CD4-positive, alpha-beta T cell treated with Interleukin-6 at 100 ng/mL for 8 hours (primary cell): ENCODE measurements at places on chromosomes 5 and 9.

DNA sequence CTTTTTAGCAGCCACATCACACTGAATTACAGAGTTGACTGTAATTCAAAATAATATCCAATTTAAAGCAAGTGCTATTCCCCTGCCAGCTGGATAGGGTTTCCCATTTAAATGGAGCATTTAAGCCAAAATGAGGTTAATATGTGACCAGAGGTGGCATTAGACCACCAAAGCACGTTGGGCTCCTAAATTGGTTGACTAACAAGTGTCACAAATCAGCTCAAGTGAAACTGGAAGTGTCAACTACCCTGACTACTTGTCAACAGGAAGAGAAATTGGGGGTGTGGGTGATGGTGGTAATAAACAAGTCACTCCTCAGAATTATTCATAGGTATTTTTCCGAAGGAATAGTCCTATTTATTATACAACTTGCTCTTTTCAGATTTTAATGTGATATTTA is 609.6 kb upstream of the TLE4 start:
- no peak for DNase-seq

DNA sequence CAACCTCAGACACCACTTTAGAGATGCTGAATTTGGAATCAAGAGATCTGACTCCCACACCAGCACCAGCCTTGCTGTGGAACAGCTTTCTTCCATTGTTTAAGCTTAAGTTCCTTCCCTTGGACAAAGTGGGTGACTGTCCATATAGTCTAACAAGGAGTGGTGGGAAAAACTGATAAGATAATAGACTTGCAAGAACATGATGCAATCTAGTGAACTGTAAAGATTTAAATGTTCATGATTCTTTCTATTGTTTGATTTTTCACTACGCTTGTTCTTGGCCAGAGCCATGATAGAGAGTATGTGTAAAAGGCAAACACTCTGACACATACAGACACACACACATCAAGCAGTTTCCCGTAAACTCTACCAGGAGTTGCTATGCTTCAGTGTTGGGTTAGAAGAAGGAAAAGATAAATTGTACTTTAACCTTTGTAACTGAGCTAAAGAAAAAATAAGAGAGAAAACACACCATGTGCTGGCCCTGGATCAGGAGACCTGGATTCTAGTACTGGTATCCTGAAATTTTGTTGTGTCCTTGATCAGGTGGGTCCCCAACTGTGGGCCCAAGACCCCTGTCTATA is 94.3 kb downstream of the PAPPA start:
- no peak for DNase-seq

GRCh38 chr5:34447424-34447823 is 208.7 kb upstream of the RAI14 start:
- DNase-seq: no peak

DNA sequence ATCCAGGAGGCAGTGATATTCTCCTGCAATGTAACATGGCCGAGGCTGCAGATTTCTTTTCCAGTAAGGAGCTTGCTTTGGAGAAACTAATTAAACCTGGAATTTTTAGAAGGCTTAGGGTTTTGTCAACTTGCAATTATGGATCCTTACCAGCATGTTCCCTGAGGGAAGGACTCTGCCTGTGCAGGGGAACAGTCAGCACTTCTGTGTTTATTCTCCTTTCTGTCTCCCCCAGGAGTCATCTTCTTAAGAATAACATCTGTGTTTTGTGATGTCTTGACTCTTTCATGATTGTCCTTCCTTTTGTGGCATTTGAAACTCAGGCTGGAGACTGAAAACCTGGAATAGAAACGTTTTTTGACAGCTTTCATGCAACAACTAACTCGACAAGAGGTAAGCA is 80.5 kb upstream of the TNFSF8 start:
- no peak for DNase-seq

GRCh38 chr5:45179686-45180085 is 370.9 kb downstream of the MRPS30 start:
- DNase-seq: no peak

DNA sequence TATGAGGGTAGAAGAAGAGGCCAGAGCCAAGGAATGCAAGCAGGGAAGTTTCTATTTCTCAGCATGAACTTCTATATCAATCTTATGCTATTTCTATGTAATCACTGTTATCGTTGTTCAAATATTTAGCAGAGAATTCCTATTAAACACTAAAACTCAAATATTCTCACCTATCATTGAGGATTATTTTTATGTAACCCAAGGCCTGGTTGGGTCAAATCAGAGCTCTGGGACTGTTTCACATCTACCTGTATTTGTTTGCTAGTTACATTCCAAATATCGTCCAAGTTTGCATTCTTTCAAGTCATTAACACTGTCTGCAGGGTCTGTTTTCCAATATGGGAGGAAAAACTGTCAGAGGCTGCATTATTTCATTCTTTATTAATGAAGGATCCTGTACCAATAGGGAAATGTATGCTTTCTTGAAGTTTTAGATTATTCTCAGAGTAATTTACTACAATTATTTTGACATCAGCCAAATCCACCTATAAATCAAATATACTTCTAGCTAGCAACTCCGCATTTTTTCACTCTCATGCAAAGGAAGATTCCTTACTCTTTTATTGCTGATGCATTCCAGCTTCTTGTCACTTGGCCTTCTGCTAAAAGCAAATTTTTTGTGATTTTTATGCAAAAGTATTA is 52.2 kb downstream of the LURAP1L start:
- no peak for DNase-seq

DNA sequence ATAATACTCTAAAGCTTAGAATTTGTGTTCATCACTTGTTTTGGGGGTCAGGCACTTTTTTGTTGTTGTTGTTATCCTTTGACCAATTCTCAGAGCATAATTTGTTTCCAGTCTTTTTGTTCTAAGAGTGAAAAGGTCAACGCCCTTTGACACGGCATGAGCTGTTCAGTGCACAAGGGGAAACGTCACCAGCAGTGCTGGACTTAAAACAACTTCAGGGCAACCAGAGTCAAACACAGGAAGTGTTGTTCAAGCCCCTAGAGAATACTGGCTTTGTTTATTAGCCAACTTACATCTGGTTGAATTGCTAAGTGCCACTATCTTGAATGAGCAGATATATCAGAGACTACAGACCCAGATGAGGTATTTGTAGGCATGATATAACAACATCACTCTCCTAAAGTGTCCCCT is 368.9 kb downstream of the TMEM161B start:
- DNase-seq: no peak

- no peak for DNase-seq
These were observed 130.5 kb upstream of the HAND1 start for GRCh38 chr5:154608531-154609011.

- peak; percentile 7 for DNase-seq
These were observed 145.3 kb upstream of the SMARCA2 start for GRCh38 chr9:1869843-1870242.

- no peak for DNase-seq
These were observed 571.9 kb upstream of the FTMT start for GRCh38 chr5:121279801-121280200.

GRCh38 chr5:172353271-172353812 is 69.8 kb upstream of the UBTD2 start:
- DNase-seq: no peak

GRCh38 chr5:53508125-53508524 is 27.7 kb downstream of the FST start:
- DNase-seq: no peak

- no peak for DNase-seq
These were observed 35.9 kb upstream of the HSPA9 start for GRCh38 chr5:138610918-138611677.
